NCI-H1930 (cell line): ENCODE measurements at places on chromosomes 11 and 22.

- no peak for DNase-seq
Observed at GRCh38 chr22:41237036-41237706, 3.6 kb downstream of the CHADL start.

DNA sequence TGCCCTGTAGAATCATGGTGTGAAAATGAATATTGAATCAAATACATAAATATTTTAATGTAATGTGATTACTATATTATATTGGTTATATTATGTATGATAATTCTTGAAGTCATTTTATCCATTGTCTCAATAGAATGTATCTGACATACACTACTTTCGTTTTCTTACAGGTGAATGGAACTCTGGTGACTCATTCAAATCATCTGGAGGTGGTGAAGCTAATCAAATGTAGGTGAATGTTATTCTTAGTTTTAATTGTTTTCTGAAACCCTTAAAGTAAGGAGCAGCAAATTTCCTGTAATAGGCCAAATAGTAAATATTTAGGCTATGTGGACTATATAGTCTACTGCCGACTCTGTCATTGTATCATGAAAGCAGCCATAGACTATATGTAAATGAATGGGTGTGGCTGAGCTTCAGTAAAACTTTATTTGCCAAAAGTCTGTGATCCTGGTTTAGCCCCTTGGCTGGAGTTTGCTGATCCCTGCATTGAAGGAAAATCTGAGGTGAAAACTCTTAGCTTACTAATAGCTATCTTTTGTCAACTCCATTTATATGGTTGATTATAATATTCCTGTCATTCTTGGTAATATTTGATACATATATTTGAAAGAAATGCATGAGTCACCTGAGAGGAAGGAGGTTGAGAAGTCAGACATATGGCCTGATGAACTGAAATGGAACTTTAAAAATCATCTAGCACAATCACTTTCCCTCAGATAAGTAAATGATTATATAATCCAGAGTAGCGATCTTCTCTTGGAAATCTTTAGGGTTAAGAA, 87.2 kb upstream of the GRIK4 start:
- no peak for DNase-seq

DNA sequence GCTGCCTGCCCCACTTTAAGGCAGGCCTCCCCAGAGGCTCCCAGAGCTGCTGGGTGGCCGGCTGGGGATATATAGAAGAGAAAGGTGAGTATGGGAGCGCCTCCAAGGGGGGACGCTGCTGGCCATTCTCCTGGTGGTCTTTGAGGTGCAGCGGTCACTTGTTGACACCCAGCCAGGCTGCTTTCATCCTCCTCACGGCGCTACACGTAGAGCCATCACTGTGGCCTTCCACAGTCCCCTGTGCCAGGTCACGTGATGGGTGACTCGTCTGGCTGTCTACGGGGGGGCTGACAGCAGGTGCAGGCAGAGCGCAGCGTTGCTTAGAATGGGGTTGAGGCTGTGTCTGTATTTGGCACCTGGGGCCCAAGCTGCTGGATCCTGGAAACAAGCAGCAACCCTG, 1.9 kb downstream of the ACR start:
- DNase-seq: no peak

DNA sequence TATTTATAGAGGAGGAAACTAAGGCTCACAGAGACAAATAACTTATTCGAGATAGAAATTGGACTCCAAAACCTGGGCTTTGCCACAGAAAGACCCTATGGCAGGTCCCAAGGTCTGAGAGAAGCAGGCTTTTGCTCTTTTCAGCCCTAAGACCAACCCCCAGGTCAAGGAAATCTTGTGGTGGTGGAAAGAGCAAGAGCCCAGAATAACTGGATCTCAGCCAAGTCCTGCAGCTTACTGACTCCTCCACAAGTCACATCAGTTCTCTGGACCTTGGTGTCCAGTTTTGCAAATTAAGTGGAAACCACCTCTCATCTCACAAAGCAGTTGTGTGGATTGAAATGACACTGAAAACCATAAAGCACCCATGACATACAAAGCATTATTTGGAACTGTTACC, 122.2 kb downstream of the C11orf58 start:
- DNase-seq: no peak

DNA sequence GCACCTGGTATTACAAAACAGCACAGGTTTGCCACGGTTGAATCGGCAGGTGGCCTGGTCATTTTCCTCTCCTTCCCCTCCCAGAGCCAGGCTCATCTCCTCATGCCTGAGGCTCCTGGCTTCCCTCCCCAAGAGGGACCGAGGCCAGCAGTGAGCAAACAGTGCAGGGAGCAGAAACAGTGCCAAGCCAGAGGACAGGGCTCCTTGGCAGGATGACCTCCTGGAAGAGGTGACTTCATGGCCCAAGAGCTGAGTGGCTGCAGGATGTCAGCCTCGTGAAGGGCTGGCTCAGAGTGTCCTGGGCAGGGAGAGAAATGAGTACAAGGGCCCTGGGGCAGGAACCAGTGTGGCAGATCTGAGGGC, 22.8 kb upstream of the PPFIA1 start:
- DNase-seq: no peak

GRCh38 chr11:89015614-89016013, 50.2 kb downstream of the GRM5 start:
- DNase-seq: no peak
